Muscle of leg (tissue), 16 donors: ENCODE measurements at places on chromosomes 12 and 14. TPM values are rescaled to one million over a fixed set of nuclear protein-coding genes. Genes with fewer than 3 reads are reported as not detected.

GRCh38 chr12:10304161-10304574 lies 3.5 kb upstream of the KLRD1 start:
- no peak overlapping the region for H3K4me3 ChIP-seq
- H3K4me1 ChIP-seq: no peaks in the 10 kb centered on the region
- H3K27me3 ChIP-seq: no peaks in the 10 kb centered on the region

GRCh38 chr14:39319381-39319780 lies 85.7 kb downstream of the MIA2 start:
- DNase-seq: no peak
- H3K4me1 ChIP-seq: no peaks in the 10 kb centered on the region

- H3K4me1 ChIP-seq: peaks cover 23% of the 10 kb centered on the region
- peak; percentile 54 for DNase-seq
- H3K27me3 ChIP-seq: no peaks in the 10 kb centered on the region
- H3K27ac ChIP-seq: peak overlapping the region; percentile 78
- no peaks in the 10 kb centered on the region for H3K36me3 ChIP-seq
Observed at GRCh38 chr12:93379326-93379980, 1.7 kb downstream of the NUDT4 start.

Gene PRH2
- not detected for total RNA-seq

Gene RIMKLB
- total RNA-seq: 74.8 TPM
